ENCODE measurements at places on chromosomes 11 and 22. TPM values are rescaled to one million over a fixed set of nuclear protein-coding genes. Genes with fewer than 3 reads are reported as not detected.
A peak's percentile ranks its signal among the peaks of the same experiment; 100 is the strongest.

Gene P2RX6
- total RNA-seq: 11.3 TPM

DNA sequence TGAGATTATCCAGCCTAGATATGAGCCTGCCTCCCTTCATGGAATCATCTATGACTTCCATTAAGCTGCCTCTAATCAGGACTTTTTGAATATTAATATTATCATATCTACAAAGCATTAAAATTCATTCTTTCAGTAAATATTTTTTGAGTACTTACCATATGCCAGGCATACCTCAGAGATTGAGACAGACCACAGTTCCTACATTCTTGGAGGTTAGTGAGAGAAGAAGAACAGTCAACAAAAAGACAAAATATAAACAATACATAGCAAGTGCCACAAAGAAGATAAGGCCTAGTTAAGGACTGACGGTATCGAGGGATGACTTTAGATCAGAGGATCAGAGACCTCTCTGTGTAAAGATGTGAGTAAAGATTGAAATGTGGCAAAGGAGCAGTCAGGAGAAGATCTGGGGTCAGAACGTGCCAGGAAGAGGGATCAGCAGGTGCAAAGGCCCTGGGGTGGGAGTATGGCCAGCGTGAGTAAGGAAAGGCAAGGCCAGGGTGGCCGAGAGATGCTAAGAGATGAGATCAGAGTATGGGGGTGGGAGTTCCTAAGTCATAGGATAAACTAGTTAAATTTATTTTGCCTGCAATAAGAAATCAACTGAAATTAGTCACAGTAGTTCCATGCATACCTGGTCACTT lies 15.4 kb downstream of the SLC35C1 start:
- no peak for DNase-seq
- H3K36me3 ChIP-seq: no peaks in the 10 kb centered on the region

Gene LRRC32
- 0.30 TPM for total RNA-seq

Gene MRGPRX4
- not detected for total RNA-seq

Gene OR8G5
- not detected for total RNA-seq

Gene GGTLC2
- total RNA-seq: not detected

Gene MRTFA
- total RNA-seq: 16.0 TPM

Gene PGA3
- not detected for total RNA-seq

GRCh38 chr11:76863196-76863777 lies 2.6 kb downstream of the ACER3 start:
- H3K4me1 ChIP-seq: peaks cover 7% of the 10 kb centered on the region
- no peak overlapping the region for H3K27ac ChIP-seq
- no peaks in the 10 kb centered on the region for H3K27me3 ChIP-seq
- H3K36me3 ChIP-seq: no peaks in the 10 kb centered on the region
- no peak overlapping the region for H3K4me3 ChIP-seq

Gene RBFOX2
- 136 TPM for total RNA-seq

GRCh38 chr11:8806974-8807373 lies 104.0 kb upstream of the AKIP1 start:
- no peak for DNase-seq
- peak overlapping the region; percentile 92 for H3K27ac ChIP-seq
- H3K27me3 ChIP-seq: no peaks in the 10 kb centered on the region
- H3K4me1 ChIP-seq: peaks cover 35% of the 10 kb centered on the region
- H3K36me3 ChIP-seq: peaks cover 11% of the 10 kb centered on the region
- H3K4me3 ChIP-seq: no peak overlapping the region

- H3K4me1 ChIP-seq: no peaks in the 10 kb centered on the region
- no peak for DNase-seq
- no peak overlapping the region for H3K4me3 ChIP-seq
- no peaks in the 10 kb centered on the region for H3K27me3 ChIP-seq
- no peaks in the 10 kb centered on the region for H3K36me3 ChIP-seq
Measured at GRCh38 chr22:46592390-46592872, 27.8 kb upstream of the GRAMD4 start.

Gene USP28
- total RNA-seq: 49.9 TPM

Gene KCNJ5
- total RNA-seq: 3.2 TPM

- no peak for DNase-seq
- peak overlapping the region; percentile 63 for H3K4me3 ChIP-seq
- H3K27me3 ChIP-seq: no peaks in the 10 kb centered on the region
Measured at GRCh38 chr11:57568330-57568766, 876 bp upstream of the UBE2L6 start.

DNA sequence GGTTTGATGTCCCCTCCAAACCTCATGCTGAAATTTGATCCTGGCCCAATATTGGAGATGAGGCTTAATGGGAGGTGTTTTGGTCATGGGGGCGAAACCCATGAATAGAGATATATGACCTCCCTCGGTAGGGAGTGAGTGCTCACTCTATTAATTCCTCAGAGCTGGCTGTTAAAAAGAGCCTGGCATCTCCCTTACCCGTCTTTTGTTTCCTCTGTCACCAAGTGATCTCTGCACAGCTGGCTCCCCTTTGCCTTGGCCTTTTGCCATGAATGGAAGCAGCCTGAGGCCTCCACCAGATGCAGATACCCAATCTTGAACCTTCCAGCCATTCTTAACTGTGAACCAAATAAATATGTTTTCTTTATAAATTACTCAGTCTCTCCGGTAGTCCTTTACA lies 4.5 kb upstream of the CCDC81 start:
- no peaks in the 10 kb centered on the region for H3K27me3 ChIP-seq
- DNase-seq: peak; percentile 60
- H3K4me1 ChIP-seq: no peaks in the 10 kb centered on the region
- no peak overlapping the region for H3K4me3 ChIP-seq
- H3K36me3 ChIP-seq: no peaks in the 10 kb centered on the region

Gene FJX1
- 14.9 TPM for total RNA-seq

GRCh38 chr11:37298173-37298572 lies 700.1 kb upstream of the RAG2 start:
- H3K27me3 ChIP-seq: no peaks in the 10 kb centered on the region
- H3K4me1 ChIP-seq: no peaks in the 10 kb centered on the region
- DNase-seq: no peak

- H3K27ac ChIP-seq: no peak overlapping the region
- no peak overlapping the region for H3K4me3 ChIP-seq
- H3K4me1 ChIP-seq: no peaks in the 10 kb centered on the region
- no peaks in the 10 kb centered on the region for H3K27me3 ChIP-seq
- DNase-seq: no peak
Measured at GRCh38 chr11:125153837-125154236, 10.7 kb upstream of the PKNOX2 start.

DNA sequence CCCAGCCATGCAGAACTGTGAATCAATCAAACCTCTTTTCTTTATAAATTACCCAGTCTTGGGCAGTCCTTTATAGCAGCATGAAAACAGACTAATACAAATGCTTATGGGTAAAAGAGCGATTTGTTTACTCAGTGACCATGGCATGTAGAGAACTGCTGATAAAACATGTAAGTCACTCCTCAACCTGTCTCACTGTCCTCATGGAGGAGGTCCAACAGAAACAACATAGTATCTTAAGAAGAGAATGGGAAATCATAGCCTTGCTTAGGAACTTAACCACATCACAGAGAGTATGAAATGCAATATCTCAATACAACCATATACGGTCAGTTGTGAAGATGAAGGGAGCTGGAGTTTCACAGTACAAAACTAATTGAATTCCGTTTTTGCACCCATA lies 1734.0 kb upstream of the RAG2 start:
- no peaks in the 10 kb centered on the region for H3K27me3 ChIP-seq
- no peak overlapping the region for H3K4me3 ChIP-seq
- DNase-seq: no peak
- no peak overlapping the region for H3K27ac ChIP-seq
- no peaks in the 10 kb centered on the region for H3K36me3 ChIP-seq

- H3K27me3 ChIP-seq: no peaks in the 10 kb centered on the region
- H3K36me3 ChIP-seq: no peaks in the 10 kb centered on the region
- H3K4me3 ChIP-seq: no peak overlapping the region
Measured at GRCh38 chr22:49500942-49501395, 326.7 kb downstream of the BRD1 start.

- H3K36me3 ChIP-seq: no peaks in the 10 kb centered on the region
- no peaks in the 10 kb centered on the region for H3K4me1 ChIP-seq
- H3K27me3 ChIP-seq: no peaks in the 10 kb centered on the region
- H3K4me3 ChIP-seq: no peak overlapping the region
- DNase-seq: no peak
- no peak overlapping the region for H3K27ac ChIP-seq
Measured at GRCh38 chr11:69572233-69572860, 68.6 kb upstream of the CCND1 start.

Data from SJCRH30 (cell line).